ENCODE measurements at places on chromosomes 3 and 15.

DNA sequence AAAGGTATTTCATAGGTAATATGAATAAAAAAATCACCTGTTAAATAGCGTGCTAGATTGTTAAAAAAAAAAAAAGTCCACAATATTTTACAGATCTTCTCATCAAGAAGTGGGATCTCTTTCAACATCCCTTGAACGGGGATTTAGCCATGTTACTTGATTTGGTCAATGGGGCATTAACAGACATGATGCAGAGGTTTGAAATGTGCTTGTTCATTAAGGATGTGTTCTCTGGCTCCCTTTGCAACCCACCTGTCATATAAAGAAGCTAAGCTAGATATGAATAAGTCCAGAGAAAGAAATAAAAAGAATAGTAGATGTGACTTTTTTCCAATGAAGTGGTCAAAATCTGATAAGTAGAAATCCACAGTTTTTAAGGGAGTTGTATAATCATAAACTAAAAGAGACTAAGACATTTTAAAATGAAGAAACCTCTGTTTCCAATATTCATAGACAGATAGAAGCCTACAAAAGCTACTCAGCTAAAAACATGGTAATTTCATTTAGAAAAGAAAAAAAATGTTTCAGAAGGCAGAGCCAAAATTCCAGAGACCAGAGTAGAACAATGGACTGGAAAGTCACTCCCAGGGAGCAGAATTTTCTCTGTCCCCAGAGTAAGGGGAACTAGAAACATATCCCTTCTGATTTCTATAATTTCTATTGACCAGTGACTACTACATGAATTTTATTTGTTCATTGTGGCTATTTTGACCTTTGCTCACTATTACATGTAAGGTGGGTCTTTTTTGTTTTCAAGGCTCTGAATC, 79.2 kb downstream of the PLSCR2 start:
- DNase-seq = no peak

DNA sequence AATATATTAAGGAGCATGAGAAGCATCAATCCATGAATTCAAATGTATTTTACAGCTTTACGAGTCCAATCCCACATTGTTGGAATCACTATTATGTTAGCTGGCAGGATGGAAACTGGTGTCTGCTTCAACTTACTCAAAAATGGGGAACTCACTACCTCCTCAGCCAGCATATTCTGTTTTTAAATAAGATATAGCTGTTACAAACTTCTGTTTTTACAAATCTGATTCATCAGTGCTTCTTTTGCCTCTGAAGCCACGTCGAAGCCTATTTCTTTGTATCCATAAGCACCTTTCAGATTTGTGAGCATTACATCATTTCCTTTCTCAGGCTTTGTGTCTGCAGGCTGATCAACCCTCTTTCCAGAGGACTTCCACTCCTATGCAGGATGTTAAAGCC, 105.9 kb downstream of the TPRG1 start:
- DNase-seq = peak; percentile 26

DNA sequence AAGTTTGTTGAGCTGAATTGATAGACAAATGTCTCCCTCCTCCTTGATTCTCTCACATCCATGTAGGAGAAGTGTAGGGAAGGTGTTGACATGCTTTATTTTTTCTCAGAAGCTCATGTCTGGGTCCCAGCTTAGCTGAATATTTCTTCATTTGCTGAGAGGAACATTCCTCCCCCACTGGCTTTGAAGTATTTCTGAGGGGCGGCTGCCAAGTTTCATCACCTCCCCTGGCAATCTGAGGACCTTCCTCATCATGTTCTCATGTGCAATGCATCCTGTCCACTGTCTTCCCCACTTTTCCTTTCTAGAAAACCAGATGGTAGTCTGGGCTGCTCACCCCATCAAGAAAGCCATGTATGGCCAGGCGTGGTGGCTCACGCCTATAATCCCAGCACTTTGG, 168.9 kb upstream of the RGMA start:
- DNase-seq = no peak

- DNase-seq = no peak
These were observed 138.8 kb downstream of the LRRK1 start for GRCh38 chr15:101057841-101058407.

DNA sequence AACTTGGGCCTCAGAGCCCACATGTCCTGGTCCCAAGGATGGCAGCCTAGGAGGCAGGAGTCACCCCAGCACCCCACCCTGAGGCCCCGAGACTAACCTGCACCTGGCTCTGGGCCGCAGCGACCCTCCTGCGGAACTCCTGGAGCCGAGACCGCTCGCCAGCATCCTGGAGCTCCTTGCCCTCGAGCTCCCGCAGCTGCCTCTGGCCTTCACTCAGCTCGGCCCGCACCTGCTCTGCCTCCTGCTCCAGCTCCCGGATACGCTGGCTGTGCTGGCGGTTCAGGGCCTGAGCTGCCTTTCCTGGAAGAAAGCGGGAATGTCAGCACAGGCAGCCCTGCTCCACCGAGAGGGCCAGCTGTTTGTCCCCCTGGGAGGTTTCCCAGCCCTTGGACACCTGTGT, 13.2 kb downstream of the KIF7 start:
- no peak for DNase-seq

- no peak for DNase-seq
These were observed 92.5 kb upstream of the MB21D2 start for GRCh38 chr3:193010191-193010590.

DNA sequence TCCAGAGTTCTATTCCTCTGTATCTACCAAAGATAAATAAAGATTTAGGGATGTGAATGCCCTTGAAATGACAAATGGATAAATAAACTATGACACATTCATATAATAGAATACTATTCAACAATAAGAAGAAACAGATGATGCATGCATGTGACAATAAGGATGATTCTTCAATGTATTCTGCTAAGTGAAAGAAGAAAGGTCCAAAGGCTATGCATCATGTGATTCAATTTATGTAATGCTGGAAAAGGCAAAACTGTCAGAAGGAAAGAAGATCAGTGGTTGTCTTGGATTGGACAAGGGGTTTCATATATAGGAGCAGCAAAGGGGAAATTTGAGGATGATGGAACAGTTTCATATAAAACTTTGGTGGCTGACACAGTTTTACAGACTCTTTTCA, 32.6 kb upstream of the CHRNA7 start:
- DNase-seq = no peak

- DNase-seq = peak; percentile 90
These were observed 34.2 kb upstream of the GALNT15 start for GRCh38 chr3:16140116-16140893.

DNA sequence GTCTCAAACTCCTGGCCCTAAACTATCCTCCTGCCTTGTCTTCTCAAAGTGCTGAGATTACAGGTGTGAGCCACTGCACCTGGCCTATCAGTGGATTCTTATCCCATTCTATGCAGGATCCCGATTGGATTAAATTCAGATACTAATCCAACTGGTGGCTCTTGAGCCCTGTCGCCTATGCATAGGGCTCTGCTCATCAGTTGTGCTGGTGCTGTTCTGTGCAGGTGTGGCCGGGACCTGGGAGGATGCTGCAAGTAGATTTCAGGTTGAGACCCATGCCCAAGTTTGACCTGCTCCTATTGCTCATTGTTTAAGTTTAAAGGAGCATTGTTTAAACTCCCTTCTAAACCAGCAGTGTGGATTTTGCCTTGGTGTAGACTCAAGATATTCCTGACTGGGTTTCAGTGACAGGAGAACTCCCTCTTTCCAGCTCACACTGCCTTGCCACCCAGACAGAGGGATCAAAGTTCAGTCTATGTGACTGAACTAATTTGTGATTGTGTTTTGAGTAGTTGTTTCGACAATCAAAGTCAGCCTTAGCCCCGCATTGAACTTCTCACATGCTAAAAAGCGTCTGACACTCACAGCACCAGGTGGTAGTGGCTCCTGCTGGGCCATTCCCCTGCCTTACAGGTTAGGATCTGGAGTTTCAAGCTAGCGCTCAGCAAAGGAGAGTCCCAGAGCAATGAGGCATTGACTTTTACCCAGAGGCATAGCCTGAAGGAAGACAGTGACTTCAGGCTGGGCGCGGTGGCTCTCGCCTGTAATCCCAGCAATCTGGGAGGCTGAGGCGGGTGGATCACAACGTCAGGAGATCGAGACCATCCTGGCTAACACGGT, 45.0 kb upstream of the PIK3CB start:
- DNase-seq = no peak

- DNase-seq = peak; percentile 26
These were observed 405.0 kb upstream of the TPM1 start for GRCh38 chr15:62637574-62637897.

DNA sequence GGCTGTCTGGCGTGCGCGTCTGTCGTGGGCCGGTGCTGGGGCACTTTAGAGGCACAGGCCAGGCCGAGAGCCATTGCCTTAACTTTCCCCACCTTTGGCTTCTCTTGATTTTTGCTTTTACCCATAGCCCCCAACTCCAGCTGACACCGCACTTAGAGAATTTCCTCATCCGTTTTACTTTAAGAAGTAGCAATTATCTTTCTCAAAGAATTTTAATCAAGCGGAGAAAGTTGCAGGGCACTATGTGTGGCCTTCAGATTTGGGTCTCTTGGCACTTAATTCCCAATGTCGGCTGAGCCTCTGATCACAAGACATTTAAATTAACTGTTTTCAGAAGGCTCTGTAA, 1.2 kb downstream of the ALDH1A3 start:
- no peak for DNase-seq

DNA sequence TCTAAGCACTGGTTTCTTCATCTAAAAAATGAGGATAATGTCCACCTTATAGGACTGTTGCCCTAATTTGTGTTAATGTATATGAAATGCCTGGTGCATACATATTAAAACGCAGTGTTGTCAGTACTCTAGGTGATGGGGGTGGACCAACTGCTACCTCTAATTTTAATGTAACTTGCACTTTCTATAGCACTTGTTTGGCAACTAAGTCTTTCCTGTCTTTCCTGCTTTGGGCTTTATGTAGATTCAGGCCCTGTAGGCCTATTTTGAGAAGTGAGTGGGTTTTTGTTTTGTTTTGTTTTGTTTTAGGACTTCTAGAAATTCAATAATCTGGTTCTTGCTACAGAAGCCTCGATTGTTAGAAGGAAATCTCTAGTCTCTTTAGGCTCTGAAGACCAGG, 21.2 kb downstream of the SLC7A14 start:
- no peak for DNase-seq

DNA sequence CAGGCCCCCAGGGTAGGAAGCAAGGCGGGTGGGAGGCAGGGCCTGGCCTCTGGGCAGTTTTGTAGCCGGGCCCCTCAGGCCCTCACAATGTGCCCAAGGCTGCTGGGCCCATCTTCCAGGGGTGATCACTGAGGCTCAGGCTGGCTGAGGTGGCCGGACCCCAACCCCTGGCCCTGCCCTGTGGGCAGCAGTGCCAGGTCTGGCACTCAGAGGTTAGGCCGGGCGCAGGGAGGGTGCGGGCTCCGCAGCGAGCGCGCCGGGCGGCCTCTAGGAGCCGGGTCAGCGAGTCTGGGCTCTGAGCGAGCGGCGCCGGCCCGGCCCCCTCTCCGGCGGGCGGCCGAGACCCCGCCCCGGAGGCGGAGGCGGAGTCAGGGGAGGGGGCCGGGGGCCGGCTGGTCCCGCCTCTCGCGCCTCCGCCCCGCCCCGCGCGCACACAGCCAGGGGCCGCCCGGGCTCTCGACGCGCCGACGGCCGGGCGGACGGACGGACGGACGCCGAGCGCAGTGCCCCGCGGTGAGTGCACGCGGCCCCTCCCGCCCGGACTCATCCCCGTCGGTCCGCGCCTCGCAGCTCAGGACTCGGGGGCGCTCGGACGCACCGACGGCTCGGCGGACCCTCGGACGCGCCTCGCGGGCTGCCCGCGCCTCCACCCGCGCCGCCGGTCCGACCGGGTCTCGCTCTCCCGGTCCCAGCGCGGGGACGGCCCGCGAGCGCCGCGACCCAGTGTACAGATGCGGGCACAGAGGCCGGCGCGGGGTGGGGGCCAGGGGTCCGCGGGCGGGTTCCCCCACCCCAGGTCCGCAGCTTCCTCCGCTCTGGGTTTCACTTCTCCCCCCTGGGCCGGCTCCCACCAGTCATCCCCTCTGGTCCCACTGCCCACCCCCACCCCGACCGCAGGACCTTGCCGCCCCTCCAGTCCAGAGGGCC, at the start of gene FBLN2:
FBLN2 (plus strand) TSS at position 430 of the 927 bp plus-strand sequence. CDS start 21,231 bp downstream, outside the sequence.
- DNase-seq = no peak
